ENCODE measurements at places on chromosomes 7 and 10.

DNA sequence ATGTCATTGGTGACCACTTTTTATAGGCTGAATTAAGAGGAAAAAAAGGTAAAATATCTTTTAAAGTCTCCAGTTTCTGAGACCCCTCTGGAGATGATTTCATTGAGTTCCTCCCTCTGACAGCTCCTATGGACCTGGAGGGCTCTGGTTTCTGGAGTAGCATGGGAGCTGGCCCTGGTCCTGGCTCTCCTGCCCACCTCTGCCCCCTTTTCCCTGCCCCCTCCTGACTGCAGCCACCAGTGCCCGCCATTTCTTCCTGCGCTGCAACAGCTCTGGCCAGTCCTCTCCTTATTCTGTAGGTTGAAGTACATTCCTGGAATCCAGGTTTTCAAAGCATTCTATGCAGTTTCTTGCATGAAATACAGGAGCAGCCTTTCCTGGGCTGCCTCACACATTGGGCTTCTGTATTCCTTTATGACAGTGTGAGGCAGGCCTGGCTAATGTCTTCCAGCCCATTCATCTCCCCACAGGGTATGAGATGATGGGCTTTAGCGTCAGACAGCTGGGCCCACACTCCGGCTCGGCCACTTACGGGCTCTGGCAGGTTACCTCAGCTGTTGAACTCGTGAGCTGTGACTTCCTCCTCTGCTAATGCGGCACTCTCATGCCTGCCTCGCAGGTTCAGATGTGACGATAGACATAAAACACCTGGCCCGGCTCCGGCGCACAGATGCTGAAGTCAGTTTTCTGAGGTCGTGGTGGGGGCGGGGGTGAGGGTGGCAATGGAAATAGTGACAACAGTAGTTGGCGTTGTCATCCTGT lies 101.7 kb downstream of the MGMT start:
- DNase-seq: no peak

GRCh38 chr7:104935276-104935675 lies 78.7 kb upstream of the KMT2E start:
- DNase-seq: no peak

GRCh38 chr10:28738200-28738599 lies 60.9 kb downstream of the BAMBI start:
- peak; percentile 20 for DNase-seq

DNA sequence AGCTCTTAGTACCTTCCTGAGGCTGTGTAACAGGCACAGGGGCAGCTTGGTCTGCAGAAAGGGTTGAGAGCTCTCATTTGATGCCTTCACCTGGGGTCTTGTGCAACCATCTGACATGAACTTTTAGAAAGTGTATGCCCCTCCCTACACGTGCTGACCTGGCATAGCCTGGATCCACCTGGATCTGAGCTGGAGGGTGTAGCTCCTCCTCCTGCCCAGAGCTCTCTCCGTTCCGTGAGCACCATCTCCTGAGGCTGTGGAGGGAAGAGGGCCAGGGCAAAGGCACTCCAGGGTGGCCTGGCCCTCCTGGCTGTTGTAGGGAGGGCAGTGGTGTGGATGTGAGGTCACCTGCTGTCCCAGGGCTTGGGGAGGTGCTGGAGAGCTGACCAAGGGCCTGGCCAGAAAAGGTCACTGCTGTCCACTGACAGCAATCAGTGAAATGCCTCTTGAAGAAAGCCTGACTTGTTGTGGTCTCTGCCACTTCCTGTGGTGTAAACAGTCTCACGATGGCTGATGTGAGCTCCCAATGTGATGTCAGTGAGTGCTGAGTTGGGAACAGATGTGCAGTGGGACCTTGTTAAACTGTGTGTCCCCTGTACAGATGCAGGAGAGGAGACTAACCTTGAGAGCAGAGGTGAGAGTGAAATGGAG lies 23.0 kb downstream of the AMZ1 start:
- DNase-seq: no peak

DNA sequence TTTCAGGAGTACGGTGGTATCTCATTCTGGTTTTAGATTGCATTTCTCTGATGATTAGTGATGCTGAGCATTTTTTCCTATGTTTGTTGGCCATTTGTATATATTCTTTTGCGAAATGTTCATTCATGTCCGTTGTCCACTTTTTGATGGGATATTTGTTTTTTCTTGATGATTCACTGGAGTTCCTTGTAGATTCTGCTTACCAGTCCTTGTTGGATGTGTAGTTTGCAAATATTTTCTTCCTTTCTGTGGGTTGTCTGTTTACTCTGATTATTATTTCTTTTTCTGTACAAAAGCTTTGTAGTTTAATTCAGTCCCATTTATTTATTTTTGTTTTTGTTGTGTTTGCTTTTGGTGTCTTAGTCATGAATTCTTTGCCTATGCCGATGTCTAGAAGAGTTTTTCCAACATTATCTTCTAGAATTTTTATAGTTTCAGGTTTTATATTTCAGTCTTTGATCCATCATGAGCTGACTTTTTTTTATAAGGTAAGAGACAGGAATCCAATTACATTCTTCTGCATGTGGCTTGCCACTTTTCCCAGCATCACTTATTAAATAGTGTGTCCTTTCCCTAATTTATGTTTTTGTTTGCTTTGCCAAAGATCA lies 320.5 kb downstream of the MAGI2 start:
- DNase-seq: no peak

DNA sequence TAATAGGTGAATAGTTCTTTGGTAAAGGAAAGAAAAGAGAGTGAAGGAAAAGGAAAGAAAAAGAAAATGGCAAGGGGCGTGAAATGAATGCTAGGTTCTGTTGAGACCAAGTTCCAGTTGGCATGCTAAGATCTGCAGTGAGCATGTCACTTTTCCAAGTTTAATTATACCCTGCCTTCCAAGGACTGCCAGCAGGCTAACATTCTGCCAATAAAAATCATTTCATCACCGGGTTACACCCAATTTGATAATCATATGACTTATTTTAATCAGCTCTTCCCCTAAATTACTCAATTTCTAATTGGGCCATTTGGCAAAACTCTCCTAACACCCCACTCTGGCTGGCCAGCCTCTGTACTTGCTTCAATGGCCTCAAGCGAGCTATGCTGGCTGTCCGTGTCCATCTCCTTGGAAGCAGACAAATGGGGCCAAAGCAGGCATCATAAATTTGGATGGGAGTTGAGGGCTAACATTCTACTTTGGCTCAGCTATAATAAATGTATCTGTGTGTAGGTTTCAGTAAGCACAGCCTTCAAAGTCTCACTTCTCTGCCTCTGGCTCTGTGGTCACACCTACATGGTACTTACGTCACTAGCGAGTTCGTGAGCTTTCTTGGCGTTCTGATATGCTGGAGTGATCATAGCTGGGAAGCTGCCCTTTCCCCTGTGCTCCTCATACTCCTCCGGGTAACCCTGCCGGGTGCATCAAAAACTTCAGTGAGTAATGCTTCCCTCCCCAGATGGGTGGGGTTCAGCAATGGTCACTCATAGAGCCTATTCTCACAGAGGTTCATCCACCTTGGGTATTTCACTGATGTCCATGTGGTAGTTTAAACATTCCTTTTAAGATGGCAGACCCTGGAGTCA lies 17.3 kb downstream of the NRAP start:
- no peak for DNase-seq

- no peak for DNase-seq
Measured at GRCh38 chr7:29053105-29053872, 93.0 kb downstream of the CPVL start.

DNA sequence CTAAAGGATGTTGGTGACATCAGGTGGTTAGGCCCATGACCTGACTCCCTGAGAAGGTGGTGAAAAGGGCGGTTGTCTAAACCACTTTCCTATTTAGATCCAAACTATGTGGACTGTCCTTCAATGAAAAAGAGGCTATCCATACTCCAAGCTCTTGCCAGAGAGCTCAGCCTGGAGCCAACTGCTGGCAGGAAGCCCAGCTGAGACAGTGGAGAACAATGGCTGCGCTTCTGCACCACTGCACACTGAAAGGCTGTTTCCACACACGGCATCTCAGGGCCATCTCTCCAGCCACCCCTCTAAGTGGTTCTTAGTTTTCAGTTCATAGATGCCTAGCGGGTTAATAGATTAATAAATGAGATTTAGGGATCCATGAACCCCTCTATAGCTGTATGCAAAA lies 488.8 kb upstream of the ZMIZ1 start:
- DNase-seq: peak; percentile 79

- DNase-seq: no peak
Measured at GRCh38 chr10:20502903-20503585, 394.1 kb downstream of the NEBL start.

DNA sequence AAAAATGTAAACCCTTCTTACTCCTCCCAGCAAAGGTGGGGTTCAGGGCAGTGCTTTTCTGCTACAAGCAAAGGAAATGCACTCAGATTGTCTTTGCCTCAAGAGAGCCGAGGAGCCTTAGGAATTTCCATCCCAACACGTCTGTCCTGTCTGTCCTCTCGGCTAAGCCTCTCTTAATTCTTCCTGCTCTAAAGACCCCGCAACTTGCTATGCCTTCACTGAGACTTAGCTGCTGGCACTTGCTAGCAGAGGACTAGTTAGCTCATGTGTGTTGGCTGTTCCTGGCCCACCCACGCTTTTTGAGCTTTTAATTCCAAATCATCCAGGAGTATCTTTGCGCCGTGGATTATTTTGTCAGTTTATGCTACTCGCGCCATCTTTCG lies 481 bp upstream of the NPM3 start:
- DNase-seq: peak; percentile 28

DNA sequence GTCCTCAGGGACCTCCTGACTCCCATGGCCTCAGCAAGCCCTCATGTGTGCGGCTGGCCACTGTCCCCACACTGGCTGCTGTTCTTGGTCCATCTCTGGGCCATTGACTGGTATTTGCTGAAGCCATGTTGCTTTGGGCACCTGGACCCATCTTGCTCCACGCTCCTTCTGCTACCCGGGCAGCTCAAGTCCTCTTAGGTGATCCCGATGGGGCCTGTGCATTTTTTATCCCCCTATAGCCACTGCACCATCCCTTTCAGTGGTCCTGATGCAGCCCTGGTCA lies 16.7 kb downstream of the RAMP3 start:
- no peak for DNase-seq

DNA sequence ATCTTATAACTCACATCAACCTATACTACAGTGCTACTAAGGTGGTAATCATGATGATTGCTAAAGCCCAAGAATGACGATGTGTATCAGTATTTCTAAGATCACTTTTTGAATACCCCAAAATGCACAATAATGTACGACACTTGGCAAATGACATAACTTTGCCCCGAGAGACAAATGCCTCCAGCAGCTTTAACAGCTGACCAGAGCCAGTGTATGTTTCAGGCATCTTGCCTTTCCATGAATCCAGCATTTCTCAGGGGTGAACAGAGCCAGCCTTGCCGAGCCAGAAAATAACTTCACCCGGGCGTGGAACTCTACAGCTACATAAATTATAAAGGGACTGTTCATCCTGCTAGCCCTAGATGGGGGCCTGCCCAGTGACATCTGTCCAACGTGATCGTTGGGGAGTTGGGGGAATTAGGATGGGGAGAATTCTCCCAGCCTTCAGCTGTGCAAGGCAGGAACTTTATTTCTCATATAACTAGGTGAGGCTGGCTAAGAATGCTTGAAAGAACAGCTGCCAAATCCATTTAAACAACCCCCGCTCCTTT lies 1.8 kb downstream of the IGFBP3 start:
- DNase-seq: no peak

DNA sequence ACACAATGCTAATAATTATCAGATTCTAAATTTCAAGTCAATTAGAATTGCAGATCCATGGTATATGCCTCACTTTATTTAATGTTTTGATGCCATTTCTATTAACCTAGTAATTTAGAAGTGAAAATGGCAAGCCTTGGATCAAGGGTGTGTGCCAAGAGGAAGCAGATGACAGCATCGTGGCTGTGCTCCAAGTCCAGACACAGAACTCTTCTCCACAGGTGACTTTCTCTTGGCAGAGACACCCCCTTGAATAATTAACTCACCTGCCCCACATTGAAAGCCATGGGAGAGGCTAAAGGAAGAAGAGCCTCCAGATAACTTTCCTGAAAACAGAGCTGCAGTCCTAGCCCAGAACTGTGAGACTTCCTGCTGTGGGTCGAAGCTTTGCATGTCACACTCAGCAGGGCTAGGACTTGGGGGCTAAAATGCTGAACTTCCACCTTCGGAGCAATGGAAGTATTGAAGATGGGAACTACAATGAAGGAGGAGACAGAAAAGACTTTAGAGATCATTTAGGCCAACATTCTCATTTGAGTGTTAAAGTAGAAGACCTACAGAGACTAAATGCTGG lies 996 bp upstream of the C10orf90 start:
- DNase-seq: no peak

DNA sequence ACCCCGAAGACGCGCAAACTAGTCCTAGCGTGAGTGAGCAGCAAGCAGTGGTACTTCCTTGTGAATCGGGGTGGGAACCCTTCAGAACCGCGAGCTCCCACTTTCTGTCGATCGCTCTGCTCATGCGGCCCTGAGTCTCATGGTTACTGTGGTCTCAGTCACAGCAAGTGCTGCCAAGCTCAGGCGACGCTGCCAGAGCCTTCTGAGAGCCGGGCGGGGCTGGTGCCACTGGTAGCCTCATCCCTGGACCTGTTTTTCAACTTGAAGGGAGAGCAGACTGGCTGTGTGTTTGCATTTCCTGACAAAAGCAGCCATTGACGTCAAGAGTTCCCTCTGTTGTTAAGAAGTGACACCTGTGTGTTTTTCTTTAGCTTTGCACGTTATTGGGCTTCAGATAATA lies 32.9 kb upstream of the BHLHA15 start:
- DNase-seq: no peak

DNA sequence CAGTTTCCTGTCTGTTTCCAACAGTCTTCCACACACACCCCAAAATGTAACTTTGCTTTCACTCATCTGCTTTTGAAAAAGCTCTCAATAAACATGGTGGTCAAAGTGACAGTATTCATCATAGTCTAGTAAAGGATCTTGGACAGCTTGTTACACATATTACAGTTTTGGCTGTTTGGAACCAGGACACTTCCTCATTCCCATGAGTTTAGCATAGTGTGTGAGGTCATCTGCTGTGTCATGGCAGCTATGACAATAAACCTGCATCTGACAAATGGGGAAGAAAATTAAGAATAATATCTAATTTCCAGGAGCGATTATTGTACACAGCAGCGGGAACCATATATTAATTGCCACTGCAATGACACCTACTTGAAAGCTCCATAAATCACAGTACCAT lies 184.3 kb upstream of the SLC26A5 start:
- no peak for DNase-seq

DNA sequence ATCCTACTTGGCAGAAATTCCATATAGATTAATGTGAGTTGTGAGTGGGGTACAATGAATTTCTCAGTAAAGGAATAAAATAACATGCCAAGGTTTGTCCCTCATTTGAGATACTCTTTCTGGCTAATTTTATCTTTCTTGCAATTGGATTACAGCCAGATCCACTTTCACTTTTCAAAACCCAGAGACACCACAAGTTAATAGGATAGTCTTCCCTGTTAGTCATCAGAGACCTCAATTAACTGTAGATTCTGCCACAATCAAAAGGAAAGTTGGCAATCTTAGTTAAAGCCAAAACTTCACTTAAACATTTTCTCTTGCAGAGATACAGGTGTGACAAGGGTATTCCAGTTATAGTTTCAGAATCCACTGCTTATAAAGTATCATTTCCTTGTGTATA lies 91.4 kb upstream of the PHYHIPL start:
- no peak for DNase-seq

- no peak for DNase-seq
Measured at GRCh38 chr7:70657571-70657970, 474.4 kb upstream of the GALNT17 start.
